BJ (cell line): ENCODE measurements at places on chromosomes 11 and 22. TPM values are rescaled to one million over a fixed set of nuclear protein-coding genes. Genes with fewer than 3 reads are reported as not detected.

GRCh38 chr11:87453531-87454089, 415.9 kb downstream of the TMEM135 start:
- DNase-seq = no peak

DNA sequence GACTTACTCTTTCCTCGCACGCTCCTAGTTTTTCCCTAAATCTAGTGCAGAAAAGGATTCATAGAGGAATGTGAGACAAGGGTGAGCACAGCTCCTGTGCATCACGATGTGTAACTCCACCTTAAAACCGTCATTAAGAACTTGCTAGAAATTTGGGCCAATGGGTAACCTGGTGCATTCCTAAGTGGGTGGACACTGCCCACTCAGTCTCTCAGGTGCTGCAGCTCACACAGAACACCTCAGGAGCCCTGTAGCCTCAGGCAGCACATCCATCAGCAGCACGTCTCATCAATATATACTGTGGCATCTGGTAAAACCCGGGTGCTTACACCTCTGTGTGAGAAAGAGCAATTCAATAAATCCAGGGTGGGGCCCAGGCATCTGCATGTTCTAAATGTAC, 12.4 kb downstream of the POU2AF3 start:
- no peak for DNase-seq

The RASL10A gene
- polyA plus RNA-seq = 0.16 TPM in 1 of 2 replicates, not detected in the other

GRCh38 chr11:72833811-72834493, 19.7 kb downstream of the ATG16L2 start:
- DNase-seq = no peak

DNA sequence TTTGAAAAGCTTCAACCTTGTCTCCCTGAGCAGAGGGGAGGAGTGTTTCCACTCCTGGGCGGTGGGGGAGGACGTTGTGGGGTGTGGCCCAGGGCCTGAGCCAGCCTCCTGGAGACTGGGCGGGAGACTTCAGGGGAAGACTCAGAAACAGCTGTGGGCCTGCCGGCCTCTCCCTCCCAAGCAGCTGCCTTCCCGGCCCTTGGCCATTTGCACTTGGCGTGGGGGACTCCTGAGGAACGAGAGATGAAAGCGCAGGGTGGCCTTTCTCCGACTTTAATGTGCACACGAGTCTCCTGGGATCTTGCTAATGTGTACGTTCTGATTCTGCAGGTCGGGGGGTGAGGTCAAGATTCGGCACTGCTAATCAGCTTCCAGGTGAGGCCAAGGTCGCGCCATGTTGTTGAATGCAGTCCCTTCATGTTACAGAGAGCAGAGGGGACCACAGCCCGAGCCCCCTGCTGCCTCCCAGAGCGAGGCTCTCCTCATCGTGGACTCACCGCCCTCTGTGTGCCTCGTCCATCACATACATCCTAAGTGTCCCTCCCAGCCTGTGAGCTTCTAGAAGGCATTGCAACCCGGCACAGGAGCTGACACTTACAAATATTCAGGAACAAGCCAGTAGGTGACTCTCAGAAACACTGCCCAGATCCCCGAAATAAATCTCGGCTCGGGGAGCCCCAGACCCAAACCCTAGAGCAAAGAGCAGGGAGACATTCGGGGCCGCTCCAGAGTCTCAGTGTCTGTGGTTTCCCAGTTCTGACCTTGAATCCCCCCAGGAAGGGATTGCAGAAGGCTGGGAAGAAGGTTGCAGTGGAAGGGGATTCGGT, 7.7 kb downstream of the LIF start:
- DNase-seq = no peak

GRCh38 chr11:70040869-70041501, 37.1 kb upstream of the ANO1 start:
- DNase-seq = no peak

GRCh38 chr22:17890245-17890671, 116.0 kb upstream of the BID start:
- no peak for DNase-seq

The MYO7A gene
- polyA plus RNA-seq = 0.01 and 0.04 TPM in 2 replicates

DNA sequence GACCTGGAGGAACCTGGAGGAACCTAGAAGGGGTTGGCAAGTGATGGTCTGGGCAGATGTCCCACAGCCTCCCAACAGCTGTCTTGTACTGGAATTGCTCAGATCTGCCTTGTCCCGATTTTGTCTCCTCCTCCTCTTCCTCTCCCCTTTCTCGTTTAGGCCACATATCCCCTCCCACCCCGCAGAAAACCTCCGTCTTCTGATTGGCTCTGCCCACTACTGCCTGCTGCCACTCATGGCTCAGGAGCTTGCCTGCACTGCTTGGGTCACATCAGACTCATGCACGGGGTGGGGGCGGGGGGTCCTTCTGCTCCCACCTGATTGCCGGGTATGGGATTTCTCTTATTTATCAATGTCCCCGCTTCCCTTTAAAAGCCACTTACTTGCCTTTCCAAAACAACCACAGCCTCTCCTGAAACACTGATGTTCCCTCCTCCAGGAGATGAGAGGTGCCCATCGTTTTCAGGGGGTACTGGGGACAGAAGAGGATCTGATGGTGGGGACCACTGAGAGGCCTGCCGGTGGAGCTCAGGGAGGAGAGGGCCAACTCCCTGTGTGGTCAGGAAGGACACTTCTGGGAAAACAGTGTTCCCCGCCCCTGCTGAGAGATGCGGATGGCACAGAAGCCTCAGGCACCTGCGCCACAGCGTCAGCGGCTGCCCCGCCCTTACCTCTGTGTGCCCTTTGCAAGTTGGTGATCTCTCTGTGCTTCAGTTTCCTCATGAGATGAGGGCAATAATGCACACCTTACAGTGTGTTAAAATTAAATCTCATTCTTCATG, 14.7 kb downstream of the TOM1 start:
- no peak for DNase-seq

- DNase-seq = no peak
Observed at GRCh38 chr22:39264349-39265038, 19.7 kb upstream of the PDGFB start.

GRCh38 chr11:30172883-30173311, 57.9 kb upstream of the FSHB start:
- DNase-seq = no peak

The UPK3A gene
- not detected in 2 replicates for polyA plus RNA-seq

The CCT8L2 gene
- polyA plus RNA-seq = not detected in 2 replicates

The KDM4E gene
- polyA plus RNA-seq = not detected in 2 replicates
